ENCODE measurements at places on chromosomes 3 and 15.
A peak's percentile ranks its signal among the peaks of the same experiment; 100 is the strongest.

DNA sequence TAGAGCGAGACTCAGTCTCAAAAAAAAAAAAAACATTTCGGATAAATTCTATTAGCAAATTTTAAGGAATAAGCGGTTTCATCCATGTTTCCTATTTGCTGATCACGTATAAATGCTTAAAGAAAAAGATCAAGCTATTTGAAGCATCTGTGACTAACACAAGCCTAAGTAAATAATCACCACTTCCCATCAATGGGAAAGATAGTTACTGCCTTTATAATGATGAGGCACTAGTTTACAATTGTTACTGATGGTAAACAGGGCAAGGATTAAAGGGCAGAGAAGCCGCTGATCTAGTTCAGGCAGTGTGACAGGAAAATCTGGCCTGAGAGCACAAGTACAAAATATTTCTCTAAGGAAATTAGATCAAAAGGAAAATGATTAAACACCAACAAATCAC, 13.7 kb downstream of the CLPX start:
- no peak for DNase-seq

DNA sequence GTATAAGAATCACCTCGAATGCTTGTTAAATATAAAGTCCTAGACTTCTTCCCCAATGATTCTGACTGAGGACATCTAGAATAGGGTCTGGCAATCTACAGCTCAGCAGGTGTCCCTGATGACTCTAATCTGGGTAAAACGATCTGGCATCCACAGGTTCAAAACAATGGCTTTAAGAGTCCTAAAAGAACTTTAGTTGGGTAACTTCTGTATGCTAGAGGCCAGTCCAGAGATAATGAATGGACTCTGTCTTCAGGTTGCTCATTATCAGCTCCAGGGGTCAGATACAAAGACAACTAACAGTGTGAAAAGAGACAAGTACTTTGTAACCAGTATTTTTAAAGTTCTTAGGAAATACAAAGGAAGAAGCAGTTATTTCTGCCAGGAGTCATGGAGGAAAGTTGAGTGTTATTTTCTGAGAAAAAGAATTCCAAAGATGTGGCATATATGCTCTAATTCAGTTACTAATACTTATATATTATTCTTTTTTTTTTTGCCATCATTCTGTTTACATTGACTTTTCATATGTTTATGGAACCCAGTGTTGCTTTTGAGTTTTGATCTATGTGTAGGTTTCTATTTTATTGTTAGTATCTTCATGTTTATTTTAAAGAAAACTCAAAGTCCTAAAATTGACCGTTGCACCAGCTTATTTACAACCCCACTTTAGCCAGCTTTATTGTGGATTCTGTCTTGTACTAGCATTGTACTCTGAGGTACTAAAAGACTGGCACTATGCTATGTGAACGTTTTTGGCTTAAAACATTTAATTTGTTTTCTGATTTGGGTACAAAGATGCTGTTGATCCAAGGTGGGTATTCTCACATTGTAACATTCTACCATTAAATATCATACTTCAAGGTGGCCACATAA, 3.1 kb upstream of the GPR15 start:
- no peak for DNase-seq

- DNase-seq: peak; percentile 63
Measured at GRCh38 chr3:125186261-125186787, 26.2 kb downstream of the SLC12A8 start.

- no peak for DNase-seq
Measured at GRCh38 chr15:89399238-89400115, 64.9 kb upstream of the POLG start.

GRCh38 chr15:31049682-31050615, 51.6 kb downstream of the TRPM1 start:
- no peak for DNase-seq

DNA sequence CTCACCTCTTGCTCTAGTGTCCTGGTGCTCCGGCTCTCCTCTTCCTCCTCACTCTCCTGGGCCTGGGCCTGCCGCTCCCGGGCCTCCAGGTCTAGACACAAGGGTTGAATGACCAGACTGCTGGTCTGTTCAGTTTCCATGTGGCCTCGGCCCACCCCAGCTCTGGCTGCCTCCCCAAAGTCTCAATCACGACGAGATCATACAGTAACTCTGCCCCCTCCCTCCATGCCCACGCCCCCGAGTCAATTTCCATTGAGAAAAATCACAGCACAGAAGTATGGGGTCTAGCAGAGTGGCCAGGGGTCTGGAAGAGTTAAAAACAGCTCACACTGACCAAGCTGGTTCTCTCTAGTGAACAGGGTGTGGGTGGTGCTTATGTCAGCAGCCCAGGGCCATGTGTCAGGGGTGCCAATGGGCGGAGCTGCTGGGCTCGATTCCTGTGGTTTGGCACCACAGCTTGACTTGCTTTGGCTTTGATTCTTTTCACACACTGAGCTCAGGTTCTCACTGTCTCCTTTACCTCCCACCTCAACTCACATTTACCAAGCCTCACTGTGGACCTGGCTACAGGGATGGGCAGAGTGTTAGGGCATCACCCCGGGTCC, 6.9 kb downstream of the C15orf62 start:
- no peak for DNase-seq

DNA sequence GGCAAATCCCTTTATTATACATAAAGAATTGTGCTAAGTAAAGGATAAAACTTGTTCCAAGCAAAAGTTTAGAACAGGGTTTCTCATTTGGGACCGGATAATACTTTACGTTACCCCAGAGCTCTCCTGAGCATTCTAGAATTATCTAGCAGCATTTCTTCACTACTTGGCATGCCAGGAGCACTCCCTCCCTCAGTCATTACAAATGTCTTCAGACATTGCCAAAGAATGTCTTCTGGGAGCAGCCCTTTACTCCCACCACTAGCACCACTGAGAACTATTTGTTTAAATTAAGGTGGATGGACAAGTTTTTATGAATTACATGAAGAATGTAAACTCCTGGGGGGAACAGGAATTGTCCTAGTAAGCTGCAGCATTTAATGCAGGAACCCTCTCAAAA, 516.4 kb downstream of the GBE1 start:
- DNase-seq: no peak

GRCh38 chr3:111800926-111801325, 58.1 kb upstream of the PHLDB2 start:
- DNase-seq: no peak

GRCh38 chr3:104606812-104607211, 759.9 kb upstream of the ALCAM start:
- no peak for DNase-seq

- peak; percentile 73 for DNase-seq
Measured at GRCh38 chr15:28947221-28947674, 61.5 kb downstream of the APBA2 start.

GRCh38 chr15:81312790-81313543, 11.0 kb downstream of the STARD5 start:
- peak; percentile 94 for DNase-seq

DNA sequence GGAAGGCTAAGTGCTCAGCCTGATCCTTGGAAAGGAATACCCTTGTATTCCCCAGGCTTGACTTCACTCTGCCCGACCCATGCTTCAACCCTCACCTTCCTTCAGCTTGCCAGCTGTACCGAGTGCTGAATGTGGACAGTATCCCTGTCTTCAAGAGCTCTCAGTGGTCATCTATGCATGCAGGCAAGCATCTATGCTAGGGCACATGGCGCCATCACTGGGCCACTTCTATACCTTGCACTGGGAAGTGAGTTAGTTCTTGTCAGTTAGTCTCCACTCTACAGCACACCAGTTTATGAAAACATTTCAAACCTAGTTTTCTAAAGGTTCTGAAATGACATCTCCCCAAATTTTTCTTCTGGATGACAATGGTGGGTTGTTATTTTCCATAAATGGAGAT, 82.0 kb upstream of the MYRIP start:
- DNase-seq: no peak

GRCh38 chr3:71064291-71064955, 519.1 kb downstream of the FOXP1 start:
- peak; percentile 85 for DNase-seq

DNA sequence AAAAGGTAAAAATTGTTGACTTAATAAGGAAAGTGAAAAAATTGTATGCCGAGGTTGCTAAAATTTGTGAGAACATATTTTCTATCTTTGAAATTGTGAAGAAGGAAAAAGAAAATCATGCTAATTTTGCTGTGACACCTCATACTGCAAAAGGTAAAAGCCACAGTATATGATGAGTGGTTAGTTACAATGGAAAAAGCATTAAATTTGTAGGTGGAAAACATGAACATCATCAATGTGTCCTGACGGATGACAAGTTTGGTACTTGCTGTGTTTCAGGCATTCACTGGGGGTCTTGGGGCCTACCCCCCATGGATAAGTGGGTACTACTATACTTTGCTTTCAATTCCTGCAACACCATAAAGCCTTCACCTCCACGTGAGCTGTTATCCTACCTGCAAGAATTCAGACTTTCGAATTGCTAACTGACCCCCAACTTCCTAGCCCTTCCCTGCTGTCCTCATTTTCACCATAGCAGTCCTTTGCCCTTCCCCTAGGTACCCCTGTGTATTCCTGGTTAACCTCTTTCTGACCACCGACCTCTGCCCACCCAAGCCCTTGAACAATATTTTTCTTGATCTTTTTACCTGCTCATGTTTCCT, 62.4 kb downstream of the RAB7A start:
- no peak for DNase-seq

GRCh38 chr15:33126559-33127290, 67.8 kb downstream of the FMN1 start:
- peak; percentile 89 for DNase-seq

GRCh38 chr3:193796089-193796488, 203.1 kb downstream of the OPA1 start:
- no peak for DNase-seq

- no peak for DNase-seq
Measured at GRCh38 chr3:149590691-149591441, 67.0 kb downstream of the WWTR1 start.
